T-helper 17 cell (primary cell): ENCODE measurements at places on chromosomes 4 and X. TPM values are rescaled to one million over a fixed set of nuclear protein-coding genes. Genes with fewer than 3 reads are reported as not detected.

DNA sequence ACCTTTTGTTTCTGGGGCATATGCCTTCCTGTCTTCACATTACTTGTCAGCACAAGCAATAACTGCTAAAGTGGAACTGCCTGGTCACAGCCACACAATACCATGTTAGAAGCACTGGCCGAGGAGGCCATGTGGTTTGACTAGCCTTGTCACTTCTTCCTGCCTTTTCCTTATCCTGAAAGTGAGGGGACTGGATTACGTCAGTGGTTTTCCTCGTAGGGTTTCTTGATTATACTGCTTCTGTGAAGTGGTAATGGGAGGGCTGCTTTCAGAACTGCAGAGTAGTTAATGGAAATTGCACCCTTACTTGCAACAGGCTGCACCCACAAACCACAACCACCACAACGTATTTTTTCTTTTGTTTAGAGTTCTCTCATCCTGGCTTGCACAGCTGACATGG, 26.6 kb downstream of the ZRSR2 start:
- no peak for DNase-seq

DNA sequence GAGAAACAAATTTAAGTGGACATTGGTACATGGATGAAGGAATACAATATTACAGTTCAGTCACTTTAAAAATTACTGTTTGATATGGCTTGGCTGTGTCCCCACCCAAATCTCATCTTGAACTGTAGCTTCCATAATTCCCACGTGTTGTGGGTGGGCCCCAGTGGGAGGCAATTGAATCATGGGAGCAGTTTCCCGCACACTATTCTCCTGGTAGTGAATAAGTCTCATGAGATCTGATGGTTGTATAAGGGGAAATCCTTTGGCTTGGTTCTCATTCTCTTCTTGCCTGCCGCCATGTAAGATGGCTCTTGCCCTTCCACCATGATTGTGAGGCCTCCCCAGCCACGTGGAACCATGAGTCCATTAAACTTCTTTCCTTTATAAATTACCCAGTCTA, 804.2 kb upstream of the FRG1 start:
- no peak for DNase-seq

PIM2 gene
- total RNA-seq, result 481 TPM

GRCh38 chrX:114906984-114907510, 110.4 kb downstream of the IL13RA2 start:
- DNase-seq, result no peak

DNA sequence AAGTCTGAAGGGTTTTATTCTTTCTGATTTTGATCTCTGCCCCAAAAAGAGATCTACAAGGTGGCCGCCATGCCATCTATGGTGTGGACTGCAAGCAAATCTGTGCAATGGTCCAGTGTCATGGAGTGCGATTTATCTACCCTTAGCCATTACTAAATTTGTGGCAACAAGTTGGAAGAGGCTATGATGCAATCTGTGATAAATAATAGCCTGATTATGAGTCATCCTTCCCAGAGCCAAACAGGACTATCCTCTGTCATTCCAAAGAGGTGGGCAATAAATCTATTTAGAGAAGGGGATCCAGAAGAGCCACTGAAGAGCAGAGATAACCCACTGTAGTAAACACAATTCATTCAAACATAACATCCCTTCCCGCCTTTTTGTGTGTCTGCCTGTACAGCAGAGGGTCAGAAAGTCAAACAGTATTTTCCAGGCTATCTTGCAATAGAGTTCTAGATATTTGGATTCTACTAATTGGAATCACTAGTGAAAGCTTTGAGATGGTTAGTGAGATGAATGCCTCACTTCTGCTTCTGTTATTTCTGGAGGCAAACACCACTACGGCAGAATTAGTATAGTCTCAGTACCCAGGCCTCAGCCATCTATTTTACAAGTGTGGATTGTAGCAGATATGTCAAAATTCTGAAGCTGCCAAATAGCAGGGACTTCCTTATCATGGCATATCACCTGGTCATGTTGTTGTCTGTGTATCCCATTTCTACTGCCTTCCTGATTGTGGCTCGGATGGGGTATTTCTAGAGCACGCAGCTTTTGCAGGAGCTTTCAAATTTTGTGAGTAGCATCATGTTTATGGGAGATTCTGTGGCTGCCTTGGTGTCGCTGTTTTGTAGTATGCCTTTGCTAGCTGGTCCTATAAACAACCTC, 192.0 kb downstream of the SMIM20 start:
- no peak for DNase-seq

GRCh38 chr4:37451656-37452055, 207.1 kb downstream of the NWD2 start:
- DNase-seq, result no peak

- DNase-seq, result no peak
Observed at GRCh38 chr4:3042226-3042625, 32.1 kb downstream of the HTT-AS start.

DNA sequence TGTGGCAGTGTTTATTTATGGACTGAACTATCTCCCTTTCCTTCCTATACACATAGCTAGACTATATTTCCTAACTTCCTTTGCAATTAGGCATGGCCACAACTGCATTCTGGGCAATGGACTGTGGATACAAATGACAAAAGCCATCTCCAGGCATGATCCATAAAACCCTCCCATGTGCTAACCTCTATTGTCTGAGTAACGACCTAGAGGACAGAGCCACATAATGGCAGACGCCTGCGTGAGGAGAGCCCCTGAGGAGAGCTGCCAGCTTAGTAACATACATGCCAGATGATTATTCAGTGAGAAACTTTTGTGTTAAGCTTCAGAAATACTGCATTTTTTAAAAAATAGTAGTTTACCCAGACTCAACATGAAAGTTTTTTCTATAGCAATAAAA, 142.9 kb downstream of the ADGRA3 start:
- no peak for DNase-seq

GRCh38 chr4:108315694-108316093, 147.0 kb upstream of the LEF1 start:
- no peak for DNase-seq

- DNase-seq, result no peak
Observed at GRCh38 chrX:51006064-51006463, 95.5 kb downstream of the BMP15 start.

- no peak for DNase-seq
Observed at GRCh38 chr4:89114100-89114499, 2.8 kb downstream of the TIGD2 start.

MORC4 gene
- 7.6 TPM for total RNA-seq

DNA sequence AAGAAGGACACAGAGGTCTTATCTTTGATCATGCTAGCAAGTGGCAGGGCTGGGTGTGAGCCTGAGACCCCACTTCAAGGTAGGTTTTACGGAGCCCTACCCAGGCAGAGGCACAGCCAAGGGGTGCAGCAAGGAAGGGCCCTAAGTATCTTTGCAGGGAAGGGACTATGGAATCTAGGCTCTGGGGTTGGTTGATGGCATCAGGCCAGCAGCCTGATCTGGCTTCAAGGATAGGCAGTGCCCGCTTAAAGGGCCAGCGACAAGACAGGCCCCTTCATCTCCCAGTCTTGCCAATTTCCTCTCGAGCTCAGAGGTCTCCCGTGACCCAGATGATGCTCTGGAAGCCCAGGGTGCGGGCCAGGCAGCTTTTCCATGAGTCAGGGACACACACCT, 5.8 kb downstream of the ABLIM2 start:
- no peak for DNase-seq

DNA sequence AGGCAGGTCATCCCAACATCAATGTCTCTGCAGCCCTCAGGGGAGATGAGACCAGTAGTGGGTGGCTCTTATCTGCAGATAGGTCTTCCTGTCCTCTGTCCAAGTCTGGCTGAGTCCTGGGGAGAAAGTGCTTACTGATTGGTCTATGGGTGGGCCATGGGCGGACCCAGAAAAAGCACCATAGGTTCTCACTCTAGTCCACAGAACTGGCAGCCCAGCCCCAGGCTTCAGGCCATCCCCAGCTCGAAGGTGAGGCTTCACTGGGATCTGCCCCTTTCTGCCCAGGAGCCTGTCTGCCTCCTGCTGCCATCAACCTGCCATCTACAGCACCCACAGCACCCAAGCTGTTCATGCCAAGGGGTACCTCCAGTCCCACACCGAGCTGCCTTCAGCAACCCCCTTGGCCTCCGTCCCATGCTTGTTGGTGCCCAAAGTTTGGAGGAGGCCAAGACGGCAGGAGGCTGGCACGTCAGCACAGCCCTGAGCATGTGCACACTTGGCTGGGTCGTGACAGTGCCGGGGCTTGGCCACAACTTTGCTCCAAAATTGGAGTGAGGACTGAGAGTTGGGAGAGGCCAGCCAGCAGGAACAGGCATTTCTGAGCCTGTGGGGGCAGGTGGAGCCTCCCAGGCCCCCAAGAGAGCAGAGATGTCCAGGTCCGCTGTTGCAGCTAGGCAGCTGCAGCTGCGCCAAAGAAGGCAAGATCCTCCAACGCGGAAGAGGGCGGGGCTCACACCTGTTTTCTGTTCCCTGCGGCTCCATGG, 99.6 kb downstream of the IQCM start:
- DNase-seq, result no peak

- no peak for DNase-seq
Observed at GRCh38 chr4:106062452-106062875, 167.2 kb downstream of the NPNT start.

UGDH gene
- total RNA-seq, result 6.1 TPM

TLR1 gene
- 22.9 TPM for total RNA-seq

- no peak for DNase-seq
Observed at GRCh38 chr4:169195032-169195431, 75.7 kb downstream of the SH3RF1 start.

DNA sequence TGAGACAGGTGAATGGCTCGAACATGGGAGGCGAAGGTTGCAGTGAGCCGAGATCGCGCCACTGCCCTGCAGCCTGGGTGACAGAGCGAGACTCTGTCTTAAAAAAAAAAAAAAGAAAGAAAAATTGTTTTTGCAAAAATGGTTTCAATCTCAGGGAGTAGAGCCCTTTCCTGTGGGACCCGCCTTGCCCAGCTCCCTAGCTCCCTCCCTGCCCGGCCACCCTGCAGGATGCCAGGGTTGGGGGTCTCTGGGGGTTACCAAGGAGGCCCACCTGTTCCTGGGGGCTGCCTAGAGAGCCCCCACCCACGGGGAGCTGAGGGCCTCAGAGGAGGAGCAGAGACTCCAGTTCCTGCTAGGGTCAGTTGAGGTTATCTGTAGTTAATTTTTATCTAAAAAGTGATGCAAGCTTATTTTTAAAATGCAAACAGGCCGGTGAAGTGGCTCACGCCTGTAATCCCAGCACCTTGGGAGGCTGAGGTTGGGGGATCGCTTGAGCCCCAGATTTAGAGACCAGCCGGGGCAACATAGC, 18.7 kb upstream of the PLCXD1 start:
- no peak for DNase-seq

DNA sequence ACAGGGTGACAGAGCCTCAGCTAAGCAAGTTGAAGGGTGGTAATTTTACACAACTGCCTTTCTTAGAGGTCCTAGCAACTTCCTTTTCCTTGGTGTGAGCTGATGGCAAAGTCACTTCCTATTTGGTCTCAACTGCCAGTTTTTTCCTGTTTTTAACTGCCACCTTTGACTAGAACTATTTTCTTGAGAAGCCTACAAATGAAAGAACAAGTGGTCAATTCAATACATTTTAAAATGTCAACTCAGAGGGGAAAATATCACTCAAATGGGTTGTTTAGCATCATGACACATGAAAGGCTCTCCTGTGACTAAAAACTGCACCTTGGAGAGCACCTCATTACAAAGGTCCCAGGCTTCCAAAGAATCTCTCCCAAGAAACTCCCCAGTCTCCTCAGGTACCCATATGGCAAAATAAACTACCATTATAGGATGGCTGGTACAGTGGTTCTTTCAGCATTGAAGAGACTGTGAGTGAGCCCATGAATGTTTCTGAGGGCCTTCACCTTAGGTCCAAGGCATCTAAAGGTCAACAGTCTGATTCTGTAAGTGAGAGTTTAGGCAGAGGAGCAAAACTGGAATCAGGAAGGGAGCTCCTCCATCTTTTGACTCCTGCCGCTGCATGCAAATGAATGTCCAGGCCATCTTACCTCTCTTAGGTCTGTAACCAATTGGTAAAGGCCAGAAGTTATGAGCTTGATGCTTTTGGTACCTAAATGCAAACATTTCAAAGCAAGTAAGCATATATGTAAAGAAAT, 5.5 kb upstream of the STK26 start:
- DNase-seq, result no peak

SPANXC gene
- total RNA-seq, result not detected

VCX3B gene
- total RNA-seq, result not detected

DNA sequence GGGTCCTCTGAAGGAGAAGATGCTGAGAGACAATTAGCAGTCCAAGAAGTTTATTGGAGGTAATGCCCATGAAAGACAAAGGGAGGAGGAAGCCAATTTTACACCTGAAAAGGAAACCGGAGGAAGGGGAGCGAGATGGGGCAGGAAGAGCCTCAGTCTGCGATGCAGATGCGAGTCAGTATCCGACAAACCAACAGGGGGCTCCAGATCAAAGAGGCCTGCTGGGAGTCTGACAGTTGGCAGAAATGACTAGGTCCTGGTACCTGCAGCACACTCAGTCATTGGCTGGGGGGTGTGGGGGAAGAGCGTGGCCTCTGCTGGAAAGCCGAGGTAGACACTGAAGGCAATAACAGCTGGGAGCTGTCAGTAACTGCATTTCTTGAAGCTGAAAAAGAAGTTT, 231.1 kb upstream of the CENPE start:
- no peak for DNase-seq

PTCHD1 gene
- not detected for total RNA-seq

DNA sequence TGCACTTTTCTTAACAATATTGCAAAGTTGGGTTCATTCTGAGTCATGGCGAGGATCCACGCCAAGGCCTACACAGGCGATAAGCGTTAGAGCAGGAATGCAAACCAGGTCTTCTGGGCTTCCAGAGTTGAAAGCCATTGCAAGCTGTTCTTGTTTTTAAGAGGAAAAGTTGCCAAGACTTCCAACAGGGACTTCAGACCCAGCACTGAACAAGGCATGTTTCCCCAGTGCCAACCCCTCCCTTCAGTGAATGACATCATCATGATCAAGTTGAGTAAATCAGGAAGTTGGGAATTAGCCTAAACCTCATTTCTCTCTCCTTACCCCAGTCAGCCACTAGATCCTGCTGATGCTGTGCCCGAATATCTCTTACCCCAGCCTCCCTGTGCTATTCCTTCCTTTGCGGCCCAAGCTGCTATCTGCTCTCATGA, 355.1 kb downstream of the HS3ST1 start:
- DNase-seq, result no peak

LEF1 gene
- total RNA-seq, result 319 TPM

DNA sequence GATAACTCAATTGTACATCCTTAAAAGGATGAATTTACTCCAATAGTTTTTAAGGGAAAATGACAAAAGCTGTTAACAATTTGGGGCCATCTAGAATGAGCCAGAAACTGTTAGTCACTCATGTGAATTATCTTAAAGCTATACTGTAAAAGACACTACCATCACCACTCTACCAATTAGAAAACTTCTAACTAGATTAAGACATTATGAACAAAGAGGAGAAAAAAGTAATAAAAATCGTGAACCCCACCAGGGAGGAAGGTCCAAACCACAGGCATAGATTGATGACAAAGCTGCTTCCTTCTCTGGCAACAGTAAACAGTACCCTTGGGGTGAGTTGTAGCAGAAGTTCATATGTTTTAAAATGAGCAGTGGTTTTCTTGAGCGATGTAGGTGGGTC, 106.1 kb downstream of the PDGFC start:
- DNase-seq, result no peak

- DNase-seq, result no peak
Observed at GRCh38 chrX:19063030-19063429, 59.2 kb downstream of the ADGRG2 start.

- DNase-seq, result no peak
Observed at GRCh38 chrX:11131146-11131545, 20.0 kb downstream of the HCCS start.

SSX2 gene
- total RNA-seq, result not detected

MAGEA2B gene
- not detected for total RNA-seq
